CD4-positive, alpha-beta T cell treated with Interleukin-1 beta for 1 hour (primary cell): ENCODE measurements at places on chromosomes 16 and 17.

GRCh38 chr16:72786606-72787005 lies 261.3 kb downstream of the ZFHX3 start:
- no peak for DNase-seq

- no peak for DNase-seq
Measured at GRCh38 chr17:45705123-45706009, 78.8 kb upstream of the CRHR1 start.

GRCh38 chr17:48555258-48556228 lies 10.6 kb upstream of the HOXB2 start:
- no peak for DNase-seq

- peak; percentile 1 for DNase-seq
Measured at GRCh38 chr17:58710948-58711552, 18.6 kb downstream of the RAD51C start.

- peak; percentile 55 for DNase-seq
Measured at GRCh38 chr17:75404223-75404730, 1.2 kb downstream of the GRB2 start.
